ENCODE measurements at places on chromosomes 5 and 9.

DNA sequence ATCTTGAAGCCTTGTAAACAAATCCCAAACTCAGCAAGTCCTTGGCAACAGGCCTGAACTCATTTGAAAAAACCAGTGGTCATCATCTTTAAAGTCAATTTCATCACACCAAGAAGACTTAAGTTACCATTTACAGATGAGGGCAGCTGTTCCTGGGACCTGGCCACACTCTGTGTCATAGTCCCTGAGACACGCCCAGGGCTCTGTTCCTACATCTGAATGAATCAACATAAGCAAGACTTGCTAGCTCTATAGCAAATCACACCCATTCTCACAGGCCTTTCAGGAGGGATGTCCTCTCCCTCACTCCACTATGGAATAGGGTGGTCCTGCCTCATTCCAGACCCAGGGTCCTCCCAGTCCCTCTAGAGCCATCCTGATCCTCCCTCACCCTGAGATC is 142.8 kb downstream of the NSG2 start:
- no peak for DNase-seq

GRCh38 chr5:172528440-172528839 is 74.1 kb upstream of the SH3PXD2B start:
- no peak for DNase-seq

DNA sequence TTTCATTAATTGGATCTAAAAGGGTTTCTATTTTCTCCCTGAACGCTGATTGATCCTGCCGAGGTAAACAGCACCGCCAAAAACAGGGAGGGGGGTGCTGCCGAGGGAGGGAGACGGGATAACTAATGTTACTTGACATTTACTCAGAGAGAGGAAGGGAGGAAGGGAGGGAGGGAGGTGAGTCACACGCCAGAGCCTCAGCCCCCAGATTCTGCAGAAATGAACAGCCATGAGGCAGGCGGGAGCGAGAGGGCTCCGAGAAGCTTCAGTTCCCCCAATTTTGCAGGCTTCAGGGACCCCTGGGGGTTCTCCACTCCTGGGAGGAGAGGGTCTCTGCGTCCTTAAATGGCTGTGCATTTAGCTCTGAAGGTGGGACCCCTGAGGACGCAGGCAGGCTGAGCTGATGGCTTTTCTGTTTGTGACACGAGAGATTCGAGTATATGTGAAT is 59.1 kb upstream of the IER5L start:
- peak; percentile 39 for DNase-seq

- no peak for DNase-seq
Measured at GRCh38 chr5:96377167-96377566, 55.9 kb downstream of the PCSK1 start.

DNA sequence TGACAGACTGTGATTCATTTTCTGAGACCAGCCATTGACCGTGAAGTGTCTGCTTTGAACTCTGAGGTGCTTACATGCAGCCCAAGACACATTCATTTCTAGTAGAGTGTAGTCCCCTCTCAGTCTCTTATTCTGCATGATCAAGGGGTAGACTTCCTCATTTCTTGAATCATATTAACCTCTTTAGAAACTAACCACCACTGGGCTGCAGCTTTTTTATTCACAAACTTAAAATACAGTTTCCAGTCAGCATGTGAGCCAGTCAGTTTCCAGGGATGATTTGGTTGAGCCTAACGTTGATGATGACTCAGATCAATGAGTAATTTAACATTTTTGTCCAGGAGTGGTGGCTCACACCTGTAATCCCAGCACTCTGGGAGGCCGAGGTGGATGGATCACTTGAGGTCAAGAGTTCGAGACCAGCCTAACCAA is 59.2 kb downstream of the OTULIN start:
- peak; percentile 12 for DNase-seq

GRCh38 chr9:826500-827280 is 14.8 kb upstream of the DMRT1 start:
- no peak for DNase-seq

DNA sequence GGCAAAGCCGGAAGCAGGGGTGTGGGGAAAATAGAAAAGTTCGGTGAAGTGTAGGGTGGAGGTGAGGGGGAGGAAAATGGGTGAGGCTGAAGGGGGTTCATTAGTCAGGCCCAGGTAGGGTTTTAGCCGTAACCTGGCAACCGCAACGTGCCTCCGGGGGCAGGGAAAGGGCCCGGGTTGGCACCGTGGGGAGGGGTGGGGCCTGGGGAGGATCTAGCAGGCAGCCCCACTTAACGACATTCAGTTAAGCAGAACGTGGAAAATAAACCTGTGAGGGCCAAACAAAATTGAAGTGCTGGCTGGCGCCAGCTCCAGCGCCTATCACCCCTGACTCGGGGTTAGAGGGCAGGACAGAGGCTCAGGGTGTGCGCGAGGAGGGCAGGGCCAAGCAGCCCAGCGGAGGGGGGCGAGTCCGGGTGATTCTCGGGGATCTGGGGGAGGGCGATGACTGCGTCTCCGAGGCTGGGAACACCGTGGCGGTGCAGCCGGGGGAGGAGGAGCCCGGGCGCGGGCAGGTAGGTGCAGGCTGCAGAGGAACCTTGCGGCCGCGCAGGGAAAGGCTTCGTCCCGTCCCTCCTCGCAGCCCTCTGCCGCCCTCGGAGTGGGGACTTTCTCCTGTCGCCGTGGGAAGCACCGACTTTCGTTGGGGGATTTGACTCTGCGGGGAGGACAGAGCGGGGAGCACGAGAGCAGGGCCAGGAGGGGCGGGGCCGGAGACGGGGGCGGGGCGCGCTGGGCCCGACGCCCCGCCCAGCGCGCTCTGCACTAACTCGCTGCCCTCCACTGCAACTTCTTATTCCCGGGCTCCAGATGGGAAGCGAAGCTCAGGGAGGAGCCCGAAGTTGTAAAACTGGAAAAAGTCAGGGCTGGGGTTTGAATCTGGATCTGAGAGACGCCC is 5.1 kb downstream of the RGS14 start:
- DNase-seq: peak; percentile 49

- DNase-seq: no peak
Measured at GRCh38 chr5:171794470-171794960, 8.9 kb downstream of the SMIM23 start.

DNA sequence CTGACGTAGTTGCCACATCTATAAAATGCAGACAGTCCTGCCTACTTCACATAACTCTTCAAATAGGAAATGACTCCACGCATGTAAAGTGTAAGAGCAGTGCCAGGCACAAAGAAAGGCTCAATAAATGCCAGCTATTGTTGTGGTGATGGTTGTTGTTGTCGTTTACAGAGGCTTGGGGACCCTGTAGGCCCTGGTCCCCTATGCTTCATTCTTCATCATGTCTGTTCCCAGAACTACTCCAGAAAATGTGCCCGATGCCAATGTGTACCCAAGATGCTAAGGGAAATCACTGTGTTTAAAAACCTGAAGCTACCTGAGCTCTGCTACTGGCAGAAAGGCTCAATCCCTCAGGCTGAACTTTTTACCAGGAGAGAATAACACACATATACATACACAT is 9.1 kb downstream of the SLIT3 start:
- no peak for DNase-seq

DNA sequence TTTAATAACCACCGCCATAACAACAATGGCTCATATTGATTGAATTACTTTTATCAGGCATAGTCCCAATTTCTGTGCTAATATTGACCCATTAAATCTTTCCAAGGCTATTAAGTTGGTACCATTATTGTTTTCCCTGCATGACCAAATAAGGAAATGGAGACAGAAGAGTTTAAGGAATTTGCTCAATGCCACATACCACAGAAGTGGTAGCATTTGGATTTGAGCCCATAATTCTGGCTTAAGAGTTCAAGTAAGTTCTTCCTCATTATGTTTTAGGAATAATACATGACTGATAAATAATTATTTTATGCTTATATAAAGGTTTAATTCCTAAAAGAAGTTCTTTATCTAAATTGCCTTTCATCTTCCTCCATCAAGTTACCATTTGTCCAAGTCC is 43.4 kb upstream of the HAPLN1 start:
- DNase-seq: no peak

- DNase-seq: no peak
Measured at GRCh38 chr5:6475626-6476312, 27.1 kb downstream of the UBE2QL1 start.

DNA sequence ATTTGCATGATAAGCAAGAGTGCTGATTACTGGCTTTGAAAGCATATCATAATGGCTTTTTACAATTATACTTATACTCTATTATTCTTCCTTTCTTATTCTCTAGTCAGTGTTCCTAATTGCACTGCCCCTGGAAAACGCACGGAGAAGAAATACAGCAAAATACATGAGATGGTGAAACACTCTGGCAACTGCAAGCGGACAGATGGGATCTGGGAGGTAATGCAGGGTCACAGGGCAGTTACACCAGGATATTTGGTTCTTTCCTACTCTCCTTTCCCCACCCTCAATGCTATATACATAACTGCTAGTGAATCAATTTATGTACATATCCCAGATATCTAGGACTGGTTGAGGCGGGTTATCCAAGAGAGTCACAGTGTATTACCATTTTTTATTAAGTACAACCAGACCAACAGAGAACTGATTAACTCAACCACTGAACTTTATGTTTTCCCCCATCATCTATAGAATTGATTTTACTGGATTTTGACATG is 423.7 kb downstream of the ZSWIM6 start:
- no peak for DNase-seq

GRCh38 chr5:68745448-68745847 is 348.4 kb upstream of the SLC30A5 start:
- DNase-seq: no peak

GRCh38 chr5:72045692-72046091 is 61.6 kb upstream of the MAP1B start:
- DNase-seq: no peak

DNA sequence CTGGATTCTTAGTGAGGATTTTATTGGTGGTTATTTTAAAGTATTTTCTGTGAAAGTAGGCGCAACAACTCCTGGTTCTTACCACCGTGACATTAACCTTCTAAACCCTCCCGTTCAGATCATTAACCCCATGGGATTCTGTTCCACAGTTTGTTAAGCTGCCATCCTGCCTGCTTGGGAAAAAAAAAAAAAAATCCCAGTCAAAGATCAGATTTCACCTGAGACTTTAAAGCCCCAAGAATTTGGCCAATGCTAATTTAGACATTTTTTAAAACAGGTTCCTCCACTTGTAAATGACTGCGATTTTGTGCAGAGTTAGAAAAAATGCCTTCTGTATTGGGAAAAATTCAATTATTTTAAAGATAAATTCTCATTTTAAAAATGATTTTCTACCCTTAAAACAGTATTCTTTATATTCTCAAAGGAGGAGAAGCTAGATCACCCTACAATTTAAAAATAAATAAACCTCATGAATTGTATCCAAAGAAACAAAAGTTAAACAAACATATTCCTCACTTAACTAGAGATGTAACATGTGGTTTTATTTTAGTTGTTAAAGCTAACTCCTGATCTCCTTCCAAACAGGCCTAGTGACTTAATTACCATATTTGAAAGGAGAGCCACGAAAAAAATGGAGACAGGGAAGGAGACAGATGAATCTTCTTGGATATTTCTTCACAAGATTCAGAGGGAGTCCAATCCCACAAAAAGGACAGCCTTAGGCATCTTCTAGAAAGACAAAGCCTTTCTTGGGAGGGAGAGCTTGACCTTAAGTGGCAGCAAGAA is 93.1 kb upstream of the IFNK start:
- no peak for DNase-seq

DNA sequence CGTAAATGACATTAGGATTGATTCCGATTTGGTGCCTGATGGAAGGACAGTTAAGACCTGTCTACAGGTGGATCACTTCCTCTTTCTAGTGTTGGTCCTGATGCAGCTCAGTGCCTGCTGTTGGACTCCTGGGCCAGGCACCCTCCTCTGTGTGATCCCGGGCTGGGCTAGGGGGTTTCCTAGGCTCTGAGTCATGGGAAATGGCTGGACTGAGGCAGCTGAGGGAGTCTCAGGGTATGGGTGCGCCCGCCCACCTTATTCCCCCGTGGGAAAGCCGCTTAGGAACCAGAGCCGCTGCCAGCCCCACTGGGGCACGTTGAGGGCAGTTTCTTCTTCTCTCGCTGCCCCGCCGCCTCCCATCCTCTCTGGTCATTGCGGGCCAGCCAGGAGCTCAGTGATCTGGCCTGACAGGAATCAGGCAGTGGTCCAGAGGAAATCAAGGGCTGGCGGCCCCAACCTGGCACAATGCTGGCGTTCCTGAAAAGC is 12.9 kb downstream of the TCF7 start:
- peak; percentile 56 for DNase-seq
